ENCODE measurements at places on chromosomes 1 and 21.

- peak; percentile 69 for DNase-seq
These were observed 46.3 kb upstream of the VANGL1 start for GRCh38 chr1:115595279-115596079.

DNA sequence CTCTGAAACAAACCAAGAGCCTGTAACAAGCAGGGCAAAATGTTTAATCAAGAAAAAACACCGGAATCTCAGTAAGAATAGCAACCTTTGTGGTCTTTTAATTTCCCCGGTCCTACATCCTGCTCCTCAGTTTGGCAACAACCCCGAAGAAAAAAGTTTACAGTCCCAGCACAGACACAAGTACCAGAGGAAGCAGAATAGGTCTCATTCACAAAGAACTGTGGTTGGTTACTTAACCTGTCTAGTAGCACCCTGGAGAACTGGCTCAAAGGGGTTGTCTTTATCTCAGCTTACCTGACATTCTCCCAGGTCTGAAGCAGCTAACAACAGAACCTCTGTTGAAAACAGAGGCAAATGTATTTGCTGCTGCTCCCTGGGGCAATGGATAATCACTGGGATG is 399.3 kb downstream of the AJAP1 start:
- DNase-seq = no peak

DNA sequence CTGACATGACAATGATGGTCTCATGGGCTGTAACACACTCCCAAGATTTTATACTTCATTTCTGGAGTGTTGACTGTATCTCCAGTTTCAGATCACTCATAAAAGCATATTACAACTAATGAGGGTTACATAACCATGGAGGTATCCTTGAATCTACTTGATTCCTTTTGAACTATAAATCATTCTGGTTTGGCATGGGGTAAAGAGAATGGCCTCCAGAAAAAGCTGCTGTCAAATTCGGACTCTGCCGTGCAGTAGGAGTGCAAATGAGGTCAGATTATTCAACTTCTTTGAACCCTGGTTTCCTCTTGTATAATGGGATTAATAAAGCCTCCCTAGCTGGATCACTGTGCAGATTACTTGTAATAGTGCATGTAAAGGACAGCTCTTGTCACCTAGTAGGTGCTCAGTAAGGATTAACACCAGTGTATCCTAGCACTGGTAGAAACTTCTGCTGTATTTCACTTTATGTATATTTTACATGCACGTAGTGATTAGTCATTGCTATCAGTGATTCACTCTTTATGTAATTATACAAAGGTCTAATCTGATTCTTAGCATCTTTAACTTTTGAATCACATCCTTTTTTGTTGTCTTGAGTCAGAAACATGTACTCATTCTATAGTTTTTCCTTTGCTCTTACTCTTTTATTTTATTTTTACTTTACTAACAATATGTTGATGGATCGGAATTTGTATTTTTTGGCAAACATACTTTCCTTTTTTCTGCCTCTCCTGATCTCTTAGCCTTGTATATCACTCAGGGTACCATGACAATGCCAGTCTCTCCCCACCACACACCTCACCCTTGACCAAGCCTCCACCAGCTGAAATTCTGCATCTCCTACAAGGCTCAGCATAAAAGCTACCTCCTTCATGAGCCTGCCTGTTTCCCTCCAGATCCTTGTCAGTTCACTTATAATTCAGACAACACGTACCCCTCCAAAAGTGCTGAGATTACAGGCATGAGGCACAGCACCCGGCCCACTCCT is 3.2 kb downstream of the LRRC8C start:
- no peak for DNase-seq

GRCh38 chr1:934991-935750 is 11.4 kb downstream of the SAMD11 start:
- DNase-seq = no peak

GRCh38 chr1:19390901-19391595 is 78.9 kb downstream of the SLC66A1 start:
- peak; percentile 51 for DNase-seq
